T-helper 9 cell (primary cell): ENCODE measurements at places on chromosomes 3 and 15.
A peak's percentile ranks its signal among the peaks of the same experiment; 100 is the strongest.

GRCh38 chr3:128557531-128558280 is 64.7 kb upstream of the GATA2 start:
- no peak for DNase-seq

DNA sequence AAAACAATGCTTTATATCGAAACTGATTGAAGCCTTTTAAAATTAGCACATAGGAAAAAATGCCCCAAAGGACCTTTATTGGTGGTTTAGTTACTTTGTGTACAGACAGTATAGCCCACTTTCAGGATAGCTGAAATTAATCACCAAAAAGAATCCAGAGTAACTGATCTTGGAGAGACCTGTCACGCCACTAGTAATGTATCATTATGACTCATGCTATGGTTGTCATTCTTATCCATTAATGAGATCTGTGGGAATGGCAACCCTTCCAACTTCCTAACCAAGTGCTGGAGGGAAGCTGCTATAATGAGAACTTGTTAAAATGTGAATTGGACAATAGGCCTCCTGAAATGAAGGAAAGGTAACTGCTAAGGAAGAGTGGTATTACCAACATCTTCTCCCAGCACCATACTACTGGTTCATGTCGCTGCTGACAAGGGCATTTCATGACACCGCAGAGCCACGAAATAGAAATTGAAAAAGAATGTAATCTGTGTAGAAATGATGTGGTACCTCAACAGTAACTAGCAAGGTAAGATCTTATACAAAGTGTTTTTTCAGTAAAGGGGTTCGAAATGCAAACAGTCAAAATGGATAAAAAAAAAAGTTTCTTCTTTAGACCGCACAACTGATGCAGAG is 7.1 kb upstream of the EMC4 start:
- no peak for DNase-seq

DNA sequence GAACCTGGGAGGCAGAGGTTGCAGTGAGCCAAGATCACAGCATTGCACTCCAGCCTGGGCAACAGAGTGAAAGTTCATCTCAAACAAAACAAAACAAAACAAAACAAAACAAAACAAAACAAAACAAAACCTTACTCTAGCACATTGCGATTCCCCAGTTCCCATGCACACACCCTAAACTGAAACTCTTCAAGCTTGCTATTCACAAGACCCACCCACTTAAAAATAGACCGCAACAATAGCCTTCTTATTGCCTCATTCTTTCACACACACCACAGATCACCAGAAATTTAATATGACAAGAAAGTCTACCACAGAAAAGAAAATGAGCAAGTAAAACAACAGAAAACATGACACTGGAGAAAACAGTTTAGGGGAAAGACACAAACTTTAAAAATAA is 598.4 kb downstream of the FHIT start:
- DNase-seq = no peak

GRCh38 chr3:107634099-107634489 is 111.3 kb downstream of the BBX start:
- no peak for DNase-seq

GRCh38 chr3:41131224-41131623 is 68.1 kb upstream of the CTNNB1 start:
- no peak for DNase-seq

GRCh38 chr3:14410503-14411165 is 8.2 kb downstream of the SLC6A6 start:
- DNase-seq = no peak

DNA sequence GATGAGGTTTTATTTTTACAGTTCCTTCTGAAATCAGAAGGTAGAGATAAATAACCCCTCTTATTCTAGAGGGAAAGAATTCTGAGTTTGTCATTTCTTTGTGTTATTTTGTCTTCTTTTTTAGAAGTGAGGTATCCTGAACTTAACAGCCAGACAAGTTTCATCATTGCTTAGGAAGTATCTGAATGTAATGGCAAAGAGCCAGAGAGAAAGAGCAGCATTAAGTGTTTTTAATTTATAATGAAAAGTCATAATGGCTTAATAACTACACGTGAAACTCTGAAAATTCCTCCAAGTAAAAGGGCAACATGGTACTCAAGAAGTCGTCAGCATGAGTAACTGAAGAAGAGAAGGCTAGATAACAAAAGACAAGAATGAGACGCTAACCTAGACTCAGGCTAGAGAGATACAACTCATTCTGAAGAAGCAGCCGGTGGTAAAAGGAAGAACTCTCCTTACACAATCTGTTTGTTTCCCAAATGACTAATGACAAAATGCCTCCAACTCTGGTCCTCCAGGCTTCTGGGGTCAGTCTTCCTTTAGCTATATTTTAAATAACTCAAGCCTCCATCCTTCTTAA is 116.2 kb upstream of the NECTIN3 start:
- DNase-seq = no peak

GRCh38 chr3:149527531-149528339 is 53.2 kb downstream of the TM4SF4 start:
- DNase-seq = no peak

DNA sequence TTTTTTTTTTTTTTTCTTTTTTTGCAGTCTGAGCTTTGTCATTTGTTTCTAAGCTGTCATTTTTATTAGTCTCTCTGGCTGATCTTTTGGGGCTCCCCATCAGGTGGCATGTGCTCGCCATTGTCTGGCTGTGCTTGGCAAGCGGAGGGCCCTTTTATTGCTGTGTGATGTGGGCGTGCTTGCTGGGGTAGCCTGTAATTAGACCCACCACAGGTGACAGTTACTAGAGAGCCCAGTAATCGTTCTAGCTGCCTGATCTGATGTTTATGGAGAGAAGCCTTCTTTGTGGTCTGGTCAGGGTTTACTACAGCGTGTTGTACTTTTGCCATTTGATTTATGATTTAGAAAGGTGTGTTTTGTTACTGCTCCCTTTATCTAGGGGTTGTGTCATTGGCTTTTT is 179.9 kb downstream of the MCTP2 start:
- no peak for DNase-seq

- DNase-seq = peak; percentile 28
These were observed 160.8 kb upstream of the TLE3 start for GRCh38 chr15:70258369-70259027.

DNA sequence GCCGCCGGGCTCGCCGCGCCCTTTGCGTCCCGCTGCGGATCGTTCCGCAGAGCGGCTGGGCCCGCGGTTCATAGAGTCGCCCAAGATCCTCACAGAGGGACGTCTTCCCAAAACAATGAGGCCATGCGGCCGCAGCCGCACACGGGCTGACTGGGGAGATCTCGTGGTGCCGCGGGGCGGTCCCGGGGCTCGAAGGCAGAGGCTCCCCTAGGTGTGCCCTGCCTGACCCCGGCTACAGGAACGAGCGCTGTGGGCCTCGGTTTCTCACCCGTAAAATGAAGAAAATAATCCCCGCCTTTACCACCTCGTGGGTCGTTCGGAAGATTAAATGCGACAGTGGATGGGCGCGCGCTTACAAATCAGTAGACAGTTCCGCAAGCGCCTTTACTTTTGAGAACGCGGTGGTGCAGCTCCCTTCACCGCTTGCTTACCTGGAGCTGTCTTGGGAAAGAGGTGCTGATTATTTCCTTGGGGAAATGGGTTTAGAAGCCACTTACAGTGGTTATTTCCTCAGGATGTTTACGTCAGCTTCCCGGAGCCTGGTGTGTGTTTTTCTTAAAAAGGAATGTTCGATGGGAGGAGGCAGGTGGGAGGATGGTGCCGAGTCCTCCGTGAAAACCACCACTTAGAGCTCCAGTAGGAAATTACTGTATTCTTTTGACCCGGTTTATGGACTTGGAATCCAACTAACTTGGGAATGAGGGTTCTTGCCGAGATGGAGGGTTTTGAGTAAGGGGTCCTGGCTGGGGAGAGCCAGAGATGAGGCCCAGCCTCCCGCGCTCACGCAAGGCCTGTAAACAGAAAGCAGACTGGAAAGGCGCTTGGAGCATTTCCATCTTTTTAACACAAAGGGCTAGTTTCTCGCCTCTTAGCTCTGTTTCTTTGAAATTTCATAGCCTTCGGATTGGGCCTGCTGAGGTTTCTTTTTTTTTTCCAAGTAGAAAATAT is 1.9 kb upstream of the MEX3B start:
- DNase-seq = no peak

DNA sequence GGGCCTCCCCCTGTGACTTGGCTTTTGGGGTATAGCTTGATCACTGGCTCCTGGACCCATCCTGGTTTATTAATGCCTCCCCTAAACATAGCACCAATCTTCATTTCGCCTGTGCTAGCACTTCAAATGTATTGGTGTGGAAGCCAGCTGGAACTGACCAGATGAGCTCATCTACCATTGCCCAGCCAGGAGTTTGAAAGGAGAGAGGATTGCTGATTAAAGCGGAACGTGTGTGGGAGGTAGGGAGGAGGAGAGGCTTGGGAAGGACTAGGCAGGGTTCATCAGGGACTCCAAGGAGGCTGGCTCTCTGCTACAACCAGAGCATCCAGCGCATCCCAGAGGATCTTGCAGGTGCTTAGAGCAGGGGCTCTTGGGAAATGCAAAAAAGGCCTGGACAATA is 34.4 kb upstream of the TLE3 start:
- no peak for DNase-seq
